ENCODE measurements at places on chromosomes 6 and 20.

- no peak for DNase-seq
Measured at GRCh38 chr6:4295058-4295782, 159.8 kb upstream of the ECI2 start.

DNA sequence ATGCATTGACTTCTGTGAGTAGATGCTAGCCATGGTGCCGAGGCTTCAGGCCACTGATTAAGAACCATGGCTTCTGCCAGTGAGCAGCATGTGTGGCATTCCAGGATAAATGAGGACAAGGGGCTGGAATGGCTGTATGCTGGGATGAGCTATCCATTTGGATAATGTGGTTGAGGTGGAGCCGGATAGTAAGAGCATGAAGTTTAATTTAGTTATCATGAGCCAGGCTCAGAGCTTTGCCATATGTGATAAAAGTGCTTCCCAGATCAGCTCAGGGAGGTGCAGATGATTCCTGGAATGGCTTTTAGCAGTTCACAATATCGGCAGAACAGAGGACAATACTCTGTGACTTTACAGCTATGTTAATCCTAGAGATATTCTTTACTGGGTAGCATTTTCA lies 34.6 kb upstream of the RNF8 start:
- peak; percentile 13 for DNase-seq

GRCh38 chr6:109118871-109119354 lies 23.6 kb downstream of the CEP57L1 start:
- DNase-seq: no peak

DNA sequence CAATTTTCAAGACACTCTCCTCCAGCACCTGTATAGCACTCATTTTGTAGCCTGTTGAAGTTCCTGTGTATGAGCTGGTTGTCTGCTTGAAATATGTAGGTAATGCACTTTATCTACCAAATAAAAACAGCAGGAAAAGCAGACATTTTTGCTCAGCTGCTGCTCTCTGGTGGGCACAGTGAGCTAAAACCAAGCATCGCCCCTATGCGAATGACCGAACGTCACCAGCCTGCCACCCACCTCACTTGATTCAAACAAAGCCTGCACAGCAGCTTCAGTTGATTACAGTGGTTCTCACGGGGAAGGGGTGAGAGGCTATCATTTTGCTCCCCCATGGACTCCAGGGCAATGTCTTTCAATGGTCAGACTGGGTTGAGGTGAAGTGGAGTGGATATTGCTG lies 185.7 kb downstream of the SASH1 start:
- DNase-seq: no peak

GRCh38 chr20:60074276-60074675 lies 116.1 kb downstream of the CDH26 start:
- no peak for DNase-seq

DNA sequence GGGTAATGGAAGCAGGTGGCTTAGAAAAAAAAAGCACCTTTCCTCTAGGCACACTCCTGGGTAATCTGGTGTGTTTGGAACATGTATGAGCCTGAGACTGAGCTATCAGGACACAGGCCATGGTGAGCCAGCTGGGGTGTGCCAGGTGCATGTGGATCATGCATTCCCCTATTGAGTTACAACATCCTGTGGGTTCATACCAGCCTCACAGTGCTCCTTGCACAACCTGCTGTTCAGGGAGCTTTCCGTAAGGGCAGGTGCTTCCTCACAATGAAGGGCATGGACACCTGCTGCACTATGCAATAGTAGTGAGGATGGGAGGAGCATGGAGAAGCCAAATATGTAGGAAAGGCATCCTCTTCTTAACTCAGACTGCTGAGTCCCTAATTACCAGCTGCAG lies 197.2 kb upstream of the SUPT3H start:
- DNase-seq: no peak

DNA sequence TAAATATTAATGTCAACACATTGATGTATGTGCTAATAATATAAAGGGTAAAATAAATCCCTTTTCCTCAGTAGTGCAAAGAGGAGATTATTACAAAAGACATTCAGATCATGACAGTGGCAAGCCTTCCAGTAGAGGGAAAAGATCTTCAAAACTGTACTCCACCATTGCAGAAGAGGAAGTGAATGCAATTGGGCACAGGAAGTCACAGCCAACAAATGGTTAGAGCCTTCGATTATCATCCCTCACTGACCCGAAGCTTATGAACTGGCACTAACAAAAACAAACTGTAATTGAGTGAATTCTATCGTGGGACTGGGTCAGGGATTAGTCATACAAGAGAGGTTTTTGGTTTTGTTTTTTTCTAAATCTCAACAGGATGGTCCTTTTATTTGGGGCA lies 39.3 kb upstream of the SCGN start:
- no peak for DNase-seq

DNA sequence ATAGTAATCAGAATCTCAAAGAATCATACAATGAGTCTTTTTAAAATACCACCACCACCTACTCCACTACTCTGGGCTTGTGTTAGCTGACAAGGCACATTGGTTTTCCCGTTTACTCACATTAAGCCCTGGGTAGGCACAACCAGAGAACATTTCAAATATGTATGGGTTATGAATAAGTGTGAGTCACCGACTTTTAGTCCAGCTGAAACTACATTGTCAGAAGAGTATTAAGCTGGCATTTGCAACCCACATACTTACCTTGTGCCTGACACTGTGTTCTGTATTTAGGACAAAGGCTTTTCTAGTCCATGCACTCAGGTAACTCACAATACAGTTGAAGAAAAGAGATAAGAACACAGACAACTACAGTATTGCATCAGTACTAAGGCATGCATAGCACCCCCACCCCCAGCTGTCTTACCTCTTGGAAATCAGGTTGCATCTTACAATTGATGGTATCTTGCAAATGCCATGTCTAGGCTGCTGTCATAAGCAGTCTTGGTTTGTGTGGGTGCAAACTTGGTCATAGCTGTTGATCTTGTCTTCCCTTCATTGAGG lies 40.3 kb upstream of the AHI1 start:
- DNase-seq: peak; percentile 85

DNA sequence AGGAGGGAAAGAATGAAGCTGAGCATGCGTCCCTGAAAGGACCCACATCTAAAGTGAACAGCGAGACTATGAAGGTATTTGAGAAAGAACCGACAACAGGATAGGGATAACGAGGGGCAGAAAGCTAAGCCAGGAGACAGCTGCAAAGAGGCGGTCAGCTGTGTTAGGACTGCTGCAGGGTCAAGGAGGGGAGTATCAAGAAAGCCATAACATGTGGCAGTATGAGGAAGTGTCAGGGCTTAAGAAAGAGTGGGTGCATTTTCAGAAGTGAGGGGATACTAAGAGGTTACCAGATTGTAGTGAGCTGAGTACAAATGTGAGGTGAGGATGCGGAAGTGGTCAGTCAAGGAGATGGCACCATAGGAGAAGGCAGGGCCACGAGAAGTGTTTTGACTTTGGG lies 21.2 kb downstream of the MYLIP start:
- no peak for DNase-seq

DNA sequence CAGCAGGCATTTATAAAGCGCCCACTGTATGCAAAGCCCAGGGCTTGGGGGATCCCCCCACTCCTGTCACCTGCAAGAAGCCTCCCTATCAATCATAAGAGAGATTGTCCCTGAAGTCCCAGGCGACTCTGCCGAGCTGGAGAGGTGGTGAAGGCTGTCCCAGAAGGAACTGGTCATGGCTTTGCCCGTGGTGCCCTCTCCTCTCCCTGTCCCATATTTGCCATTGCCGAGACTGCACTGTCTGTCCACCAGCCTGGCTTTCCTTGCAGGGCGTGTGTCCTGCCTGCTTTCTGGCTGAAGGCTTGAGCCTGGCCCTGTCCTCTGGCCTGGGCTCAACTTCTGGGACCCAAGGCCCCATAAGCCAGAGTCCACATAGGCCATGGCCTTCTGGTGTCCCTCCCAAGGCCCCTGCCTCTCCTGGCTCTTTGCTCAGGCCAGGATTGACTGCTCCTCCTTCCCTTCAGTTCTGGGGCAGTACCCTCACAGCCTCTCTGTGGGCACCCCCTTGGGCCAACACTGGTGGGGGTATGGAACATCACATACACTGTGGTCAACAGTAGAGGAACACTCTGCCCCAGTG lies 46.9 kb downstream of the CPXM1 start:
- DNase-seq: no peak

DNA sequence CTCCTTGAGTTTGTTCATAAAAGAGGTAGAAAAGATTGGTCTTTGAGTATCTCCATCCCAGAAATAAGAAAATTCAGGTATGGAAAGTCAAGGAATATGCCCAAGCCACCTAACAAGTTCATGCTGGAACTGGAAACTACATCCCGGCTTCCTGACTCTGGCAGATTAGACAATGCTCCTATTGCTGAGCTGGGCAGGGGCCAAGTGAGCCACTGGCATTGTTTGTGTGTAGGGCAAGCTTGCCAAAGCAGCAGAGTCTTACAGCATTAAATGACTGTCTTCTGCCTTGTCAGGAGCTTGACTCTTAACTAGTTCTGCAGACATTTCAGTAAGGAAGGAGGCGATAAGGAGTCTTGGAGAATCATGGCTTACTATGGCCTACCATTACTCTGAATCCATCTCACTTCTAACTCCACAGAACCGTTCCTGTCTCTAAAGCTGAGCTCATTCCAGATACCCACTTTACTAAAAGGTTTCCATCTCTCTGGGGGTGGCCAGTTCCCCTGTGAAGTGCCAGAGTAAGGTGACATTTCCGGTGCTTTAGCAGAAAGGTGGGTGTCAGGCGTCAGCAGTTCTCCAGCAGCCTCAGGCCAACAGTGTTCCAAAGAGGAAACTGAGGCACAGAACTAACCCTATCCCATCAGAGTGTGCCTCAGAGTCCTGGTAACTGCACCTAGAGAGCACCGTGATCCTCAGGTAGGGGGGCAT lies 30.1 kb downstream of the PRDM1 start:
- DNase-seq: no peak

- no peak for DNase-seq
Measured at GRCh38 chr20:52905241-52905994, 66.7 kb upstream of the TSHZ2 start.

GRCh38 chr6:9020001-9020400 lies 584.7 kb upstream of the SLC35B3 start:
- DNase-seq: no peak

DNA sequence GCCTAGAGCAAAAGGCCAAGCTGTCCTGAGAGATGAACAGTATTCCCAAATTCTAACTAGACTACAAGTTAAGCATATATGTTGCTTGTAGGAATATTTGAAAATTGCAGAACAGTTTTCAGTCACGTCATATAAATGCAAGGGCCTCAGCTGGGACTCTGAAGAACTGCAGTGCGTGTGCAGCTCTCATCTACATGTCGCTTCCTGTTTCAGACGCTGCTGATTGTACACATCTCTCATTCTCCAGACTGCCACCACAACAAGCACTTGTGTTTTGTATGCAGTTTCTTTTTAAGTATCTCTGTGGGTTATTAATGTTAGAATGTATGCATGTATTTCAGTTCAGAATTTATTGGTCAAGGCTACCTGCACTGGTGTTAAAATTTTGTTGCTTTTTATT lies 119.7 kb downstream of the MAP3K4 start:
- DNase-seq: no peak

- DNase-seq: no peak
Measured at GRCh38 chr6:110067837-110068591, 89.9 kb downstream of the GPR6 start.

DNA sequence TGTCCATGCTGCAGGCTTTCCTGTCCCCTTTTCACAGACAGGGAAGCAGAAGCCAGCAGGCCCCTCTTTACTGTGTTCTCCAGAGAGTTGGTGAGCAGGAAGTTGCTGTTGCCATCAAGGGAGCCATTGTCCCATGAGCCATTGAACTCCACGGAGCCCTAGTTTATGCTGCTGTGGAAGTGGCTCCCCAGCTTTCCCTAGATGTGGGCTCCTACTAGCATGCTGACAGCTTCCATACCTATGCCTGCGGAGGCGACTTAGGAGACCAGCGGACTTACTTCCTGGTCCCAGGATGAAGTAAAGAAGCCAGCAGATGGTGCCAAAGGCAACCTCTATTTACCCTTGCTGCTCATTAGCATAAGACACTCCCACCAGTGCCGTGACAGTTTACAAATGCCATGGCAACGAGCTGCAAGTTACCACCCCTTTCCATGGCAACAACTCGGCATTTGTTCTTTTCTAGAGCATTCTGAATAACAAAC lies 30.8 kb upstream of the FKBP1A start:
- peak; percentile 36 for DNase-seq

DNA sequence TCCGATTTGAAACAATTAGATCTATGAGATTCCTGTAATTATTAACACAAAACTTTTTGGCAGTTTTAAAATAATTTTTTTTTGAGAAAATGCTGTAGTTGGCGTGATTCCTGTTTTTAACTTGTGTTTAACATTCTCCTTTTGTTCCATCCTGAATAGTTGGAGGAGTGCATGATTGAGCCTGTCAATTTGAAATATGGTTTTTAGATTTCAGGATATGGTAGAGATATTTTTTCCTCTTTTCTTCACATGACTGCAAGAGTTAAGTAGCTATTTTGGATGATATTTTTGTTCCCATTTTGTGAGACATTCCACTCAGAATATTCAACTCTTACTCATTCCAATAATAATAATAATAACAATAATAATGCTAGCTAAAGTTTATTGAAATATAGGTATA lies 241.7 kb upstream of the MAN1A1 start:
- no peak for DNase-seq

DNA sequence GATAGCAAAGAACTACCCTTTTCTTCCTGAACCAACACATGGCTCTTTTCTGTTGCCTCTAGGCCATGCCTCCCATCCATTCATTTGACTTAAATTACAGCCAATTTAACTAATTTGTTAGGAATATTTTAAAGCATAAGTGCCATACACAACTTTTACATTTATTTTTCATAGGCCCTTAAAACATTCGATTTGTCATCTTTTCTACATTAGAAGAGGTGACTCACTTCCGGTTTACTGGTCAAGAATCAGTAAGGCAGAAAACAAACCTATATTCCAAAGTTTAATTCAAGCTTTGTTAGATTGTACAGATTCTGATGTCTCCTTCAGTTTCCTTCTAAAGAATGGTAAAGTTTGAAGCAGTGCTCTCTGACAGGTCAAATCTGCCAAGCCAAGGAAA lies 344.3 kb downstream of the SAMD5 start:
- no peak for DNase-seq

- no peak for DNase-seq
Measured at GRCh38 chr20:57263801-57264792, 2.3 kb downstream of the BMP7 start.

- DNase-seq: no peak
Measured at GRCh38 chr20:38386851-38387250, 40.6 kb downstream of the LBP start.

GRCh38 chr6:16092140-16092539 lies 36.7 kb upstream of the MYLIP start:
- no peak for DNase-seq

GRCh38 chr6:24478903-24479302 lies 10.5 kb downstream of the GPLD1 start:
- no peak for DNase-seq

DNA sequence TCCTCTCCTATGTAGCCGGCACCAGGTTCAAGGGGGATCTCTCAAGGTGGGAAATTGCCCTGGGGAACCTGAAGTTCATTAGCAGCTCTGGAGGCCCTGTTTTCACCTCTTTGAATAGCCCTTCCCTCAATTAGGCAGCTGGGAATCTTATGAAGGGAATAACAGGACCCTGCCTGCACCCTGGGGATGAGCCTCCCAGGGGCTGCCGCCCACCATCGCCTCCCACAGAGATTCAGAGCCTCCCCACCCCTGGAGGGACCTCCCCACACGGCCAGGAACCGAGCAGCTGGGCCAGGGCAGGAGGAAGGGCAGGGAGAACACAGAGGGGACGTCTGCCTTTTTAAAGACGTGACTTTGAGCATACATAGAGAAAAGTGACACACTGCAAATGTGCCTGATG lies 4.6 kb upstream of the EEF1A2 start:
- no peak for DNase-seq

Measured in fibroblast of upper back skin (primary cell).